ENCODE measurements at places on chromosomes 7 and 10. TPM values are rescaled to one million over a fixed set of nuclear protein-coding genes. Genes with fewer than 3 reads are reported as not detected.
A peak's percentile ranks its signal among the peaks of the same experiment; 100 is the strongest.

VSTM4 gene
- total RNA-seq, result 0.64 TPM

DNA sequence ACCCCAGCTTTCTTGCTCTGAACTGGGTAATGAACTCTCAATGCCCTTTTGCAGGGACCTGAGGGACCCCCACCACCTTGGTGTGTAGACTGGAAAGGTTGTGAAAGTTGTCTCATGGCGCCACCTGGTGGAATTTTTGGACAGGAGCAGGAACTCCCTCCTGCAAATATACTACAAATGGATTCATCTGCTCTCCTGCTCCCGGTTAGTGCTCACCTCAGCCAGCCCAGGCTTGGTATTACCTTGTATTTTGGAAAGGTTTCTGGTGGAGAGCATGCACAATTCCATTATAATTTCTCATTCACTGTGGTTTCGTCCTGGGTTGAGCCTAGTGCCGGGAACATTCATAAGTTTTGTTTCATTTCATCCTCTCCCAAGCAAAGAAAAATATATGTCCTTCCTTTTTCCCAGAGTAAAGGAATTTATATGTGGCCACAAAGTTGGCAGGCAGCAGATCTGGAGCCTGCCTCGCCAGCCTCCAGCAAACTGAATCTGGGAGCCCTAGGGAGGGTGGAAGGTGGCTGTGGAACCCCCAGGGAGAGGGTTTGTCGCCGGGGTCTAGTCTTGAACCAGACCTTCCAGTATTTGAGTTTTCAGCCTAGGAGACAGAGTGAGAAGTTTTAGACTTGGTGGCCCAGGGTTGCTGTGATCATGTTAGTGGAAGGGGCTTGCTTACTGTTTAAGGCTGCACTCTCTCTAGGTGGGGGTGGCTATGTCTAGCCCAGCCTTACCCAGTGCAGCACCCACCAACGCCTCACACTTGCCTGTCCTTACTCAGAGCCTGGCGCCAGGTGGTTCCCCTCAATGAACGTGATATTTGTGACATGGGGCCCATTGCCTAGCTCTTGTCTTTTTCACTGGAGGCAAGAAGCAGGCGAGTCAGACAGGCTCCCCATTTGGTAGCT is 9.5 kb downstream of the FAM241B start:
- peak; percentile 32 for DNase-seq

KIAA1549 gene
- total RNA-seq, result 3.3 TPM

GRCh38 chr10:132492323-132493025 is 45.1 kb upstream of the INPP5A start:
- DNase-seq, result no peak

SHTN1 gene
- 2.7 TPM for total RNA-seq

CCL26 gene
- total RNA-seq, result not detected

DNA sequence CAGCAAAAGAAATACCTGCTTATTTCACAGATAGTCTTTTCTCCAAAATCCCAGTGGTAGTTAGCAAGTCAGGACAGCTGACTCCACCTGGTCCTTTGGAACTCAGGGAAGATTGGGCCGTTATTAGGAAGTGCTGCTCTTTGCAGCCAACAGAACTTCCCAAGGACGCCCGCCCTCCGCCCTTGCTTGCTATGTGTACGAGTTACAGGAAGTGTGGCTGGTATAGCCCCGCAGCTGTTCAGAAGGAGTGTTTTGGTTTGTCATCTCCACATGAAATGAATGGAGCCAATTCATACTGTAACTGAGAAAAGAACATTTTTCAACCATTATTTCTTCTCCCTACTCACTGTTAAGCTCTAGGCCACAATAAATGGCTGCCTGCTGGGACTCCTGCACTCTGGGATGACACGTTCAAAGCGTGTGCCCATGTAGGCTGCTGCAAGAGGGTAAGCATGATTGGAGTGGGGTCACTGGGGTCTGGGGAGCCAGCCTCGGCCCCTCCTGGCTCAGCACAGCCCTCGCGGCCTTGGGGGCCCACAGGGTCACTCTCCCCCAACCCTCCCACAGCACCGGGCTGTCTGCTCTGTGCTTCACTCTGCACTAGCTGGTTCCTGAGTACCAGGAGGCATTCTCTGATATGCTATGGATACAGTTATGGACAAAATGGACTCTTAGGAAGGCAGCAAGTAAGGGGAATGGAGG is 244.0 kb downstream of the EBF3 start:
- no peak for DNase-seq

- DNase-seq, result no peak
Measured at GRCh38 chr7:20305726-20306125, 25.0 kb upstream of the ITGB8 start.

- no peak for DNase-seq
Measured at GRCh38 chr10:15263657-15264323, 95.3 kb upstream of the NMT2 start.

- no peak for DNase-seq
Measured at GRCh38 chr7:54719425-54719824, 39.6 kb downstream of the SEC61G start.

HOXA1 gene
- total RNA-seq, result 3.7 TPM

DNA sequence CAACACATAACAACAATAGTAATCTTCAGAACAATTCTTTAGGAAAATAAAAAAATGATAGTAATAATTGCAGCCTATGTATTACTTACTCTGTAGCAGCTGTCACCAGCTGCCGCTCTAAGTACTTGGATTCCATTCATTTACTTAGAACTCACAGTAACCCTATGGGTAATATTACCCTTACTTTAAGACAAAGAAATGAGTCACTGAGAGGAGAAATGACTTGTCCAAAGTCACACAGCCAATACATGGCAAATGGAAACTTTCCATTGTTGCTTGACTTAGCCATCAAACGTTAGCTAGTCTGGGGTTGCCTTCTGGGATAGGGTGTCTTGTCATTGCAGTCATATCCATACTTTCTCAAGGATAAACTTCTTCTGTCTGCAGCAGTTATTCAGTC is 3.6 kb downstream of the CCNY start:
- DNase-seq, result peak; percentile 73

DNA sequence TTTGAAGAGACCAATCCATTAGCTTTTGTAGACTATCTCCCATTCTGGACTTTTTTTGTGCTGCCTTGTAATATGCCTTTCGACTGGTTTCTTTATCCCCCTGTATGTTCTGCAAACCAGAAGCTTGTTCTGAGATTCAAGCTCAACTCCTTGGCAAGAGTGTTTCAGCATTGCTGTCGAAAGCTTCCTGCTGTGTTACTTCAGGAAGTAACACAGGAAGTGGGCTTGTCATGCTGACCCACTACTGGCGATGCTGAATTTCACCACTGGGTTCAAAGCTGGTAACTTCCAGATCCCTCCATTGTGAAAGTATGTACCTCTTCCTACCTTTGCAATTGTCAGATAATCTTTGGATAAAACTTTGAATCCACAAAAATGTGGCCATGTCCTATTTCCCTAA is 57.9 kb upstream of the INSYN2A start:
- no peak for DNase-seq

DNA sequence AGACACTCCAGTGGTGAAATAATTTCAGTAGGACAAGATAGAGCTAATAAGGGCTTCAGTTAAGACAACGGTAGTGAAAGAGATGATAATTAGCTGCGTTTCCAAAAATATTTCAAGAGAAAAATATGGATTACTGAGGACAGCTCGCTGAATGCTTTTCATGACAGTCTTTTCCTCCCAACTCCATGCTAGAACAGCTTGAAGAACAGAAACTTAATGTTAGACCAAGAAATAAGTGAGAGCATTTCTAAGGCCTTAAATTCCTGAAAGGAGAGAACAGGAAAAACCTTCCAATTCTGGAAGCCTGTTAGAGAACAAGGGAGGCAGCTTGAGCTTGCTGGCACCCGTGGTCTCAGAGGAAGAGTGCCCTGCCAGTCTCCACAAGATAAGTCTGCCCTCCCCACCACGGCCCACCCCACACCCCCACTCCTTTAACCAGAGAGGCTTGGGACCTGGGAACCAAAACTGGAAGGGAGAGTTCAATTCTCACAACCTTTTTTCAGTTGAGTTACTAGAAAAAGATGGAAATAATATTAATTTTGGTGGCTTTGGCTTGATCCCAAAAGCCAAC is 1148.0 kb upstream of the CELF2 start:
- DNase-seq, result no peak

DNA sequence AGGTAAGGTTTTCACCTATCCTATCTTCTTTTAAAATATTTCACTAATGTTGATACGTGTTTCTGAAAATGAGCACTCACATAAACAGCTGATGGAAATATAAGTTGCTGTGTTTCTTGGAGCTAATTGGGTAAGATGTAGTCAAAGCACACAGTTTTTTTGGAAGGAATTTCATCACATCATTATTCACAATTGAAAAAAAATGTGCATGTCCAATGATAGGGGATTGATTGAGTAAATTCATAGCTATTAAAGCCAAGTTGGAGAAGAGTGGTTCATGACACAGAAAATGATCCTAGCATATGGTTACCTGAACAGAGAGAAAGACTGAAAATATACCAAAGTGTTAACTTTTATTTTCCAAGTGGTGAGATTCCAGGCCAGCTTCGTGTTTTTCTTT is 29.6 kb downstream of the GLI3 start:
- no peak for DNase-seq

VIPR2 gene
- total RNA-seq, result not detected

DNA sequence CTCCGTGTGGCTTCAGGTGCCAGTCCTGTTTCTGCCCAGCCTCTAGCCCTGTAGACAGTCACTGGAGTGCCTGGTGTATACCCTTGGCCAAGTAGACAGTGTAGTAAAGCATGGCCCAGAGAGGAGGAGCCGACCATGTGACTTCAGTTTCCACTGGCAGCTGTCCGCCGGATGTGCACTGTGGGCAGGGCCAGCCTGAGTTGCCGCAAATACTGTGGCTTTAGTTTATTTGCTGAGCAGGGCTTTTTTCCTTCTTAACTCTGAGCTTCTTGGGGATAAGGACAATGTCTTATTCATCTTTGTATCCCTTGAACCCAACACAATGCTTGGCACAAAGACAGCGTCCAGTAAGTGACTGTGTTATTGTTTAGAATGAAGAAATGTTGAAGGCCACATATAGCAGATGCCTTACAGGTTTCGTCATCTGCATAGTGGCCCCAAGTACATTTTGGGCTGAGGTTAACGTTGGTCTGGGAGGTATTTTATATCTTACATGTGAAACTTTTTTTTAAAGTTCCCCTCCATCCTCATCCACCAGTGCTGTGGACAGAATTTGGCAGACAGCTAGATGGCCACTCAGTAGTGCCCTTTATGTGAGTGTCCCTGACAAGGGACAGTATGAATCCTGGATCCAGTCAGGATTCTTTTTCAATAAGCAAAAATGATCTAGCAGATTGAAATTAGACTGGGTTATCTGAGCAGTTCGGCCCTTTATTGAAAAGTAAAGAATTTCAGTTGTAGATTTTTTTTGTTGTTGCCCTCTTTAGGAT is 40.6 kb downstream of the CYP17A1 start:
- peak; percentile 67 for DNase-seq

TLL2 gene
- total RNA-seq, result 0.11 TPM

GRCh38 chr7:113084496-113085172 is 2.0 kb downstream of the GPR85 start:
- no peak for DNase-seq

ZP3 gene
- total RNA-seq, result not detected

GNGT1 gene
- not detected for total RNA-seq

ASAH2 gene
- total RNA-seq, result 0.80 TPM

GRCh38 chr7:28509251-28510025 is 97.1 kb downstream of the CREB5 start:
- peak; percentile 47 for DNase-seq

DNA sequence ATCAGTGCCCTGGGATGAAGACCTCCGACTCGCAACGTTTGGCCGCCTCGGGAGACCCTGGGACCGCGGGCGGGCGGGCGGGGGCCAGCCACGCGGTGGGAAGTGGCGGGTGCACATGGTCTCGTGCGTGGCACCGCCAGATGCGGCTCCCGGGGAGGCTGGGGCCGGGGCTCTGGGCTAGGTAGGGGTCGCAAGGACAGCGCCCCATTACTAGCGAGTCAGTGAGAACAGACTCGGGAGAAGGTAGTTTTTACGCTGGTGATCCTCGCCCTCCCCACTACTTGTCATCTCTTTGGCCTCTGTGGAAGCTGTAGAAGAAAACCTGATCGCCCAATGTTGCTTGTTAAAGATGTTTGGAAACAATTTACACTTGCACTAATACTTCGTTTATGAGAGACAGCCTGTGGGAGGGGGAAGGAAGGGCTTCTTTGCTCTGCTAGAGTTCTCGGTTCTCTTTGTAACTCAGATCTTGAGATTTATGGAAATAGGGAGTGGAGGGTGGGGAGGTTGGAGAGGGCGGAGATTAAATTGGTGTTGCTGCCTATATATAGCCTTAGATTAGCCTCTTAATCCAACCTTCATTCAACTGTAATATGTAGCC is 591 bp downstream of the BZW2 start:
- no peak for DNase-seq

GRCh38 chr7:117165656-117166055 is 157.2 kb downstream of the WNT2 start:
- DNase-seq, result no peak

GRCh38 chr10:128900456-128900855 is 566.6 kb upstream of the MGMT start:
- DNase-seq, result no peak

DNA sequence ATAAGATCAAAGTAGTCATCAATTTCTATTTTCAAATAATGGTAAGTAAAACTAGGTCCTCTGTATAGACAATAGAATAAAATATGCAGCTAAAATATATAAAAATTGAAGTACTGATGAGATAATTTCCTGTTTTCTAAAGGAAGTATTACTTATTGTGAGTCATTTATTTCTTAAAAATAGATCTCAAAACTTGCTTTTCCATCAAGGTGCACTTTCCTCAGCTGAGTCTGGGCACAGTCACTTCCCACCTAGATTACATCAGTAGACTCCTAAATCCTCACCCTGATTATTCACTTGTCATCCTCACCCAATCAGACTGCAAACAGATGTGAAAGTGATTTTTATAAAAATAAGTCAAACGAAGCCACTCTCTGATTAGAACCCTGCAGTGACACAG is 211.5 kb downstream of the POM121L12 start:
- no peak for DNase-seq

EVX1 gene
- not detected for total RNA-seq

DNA sequence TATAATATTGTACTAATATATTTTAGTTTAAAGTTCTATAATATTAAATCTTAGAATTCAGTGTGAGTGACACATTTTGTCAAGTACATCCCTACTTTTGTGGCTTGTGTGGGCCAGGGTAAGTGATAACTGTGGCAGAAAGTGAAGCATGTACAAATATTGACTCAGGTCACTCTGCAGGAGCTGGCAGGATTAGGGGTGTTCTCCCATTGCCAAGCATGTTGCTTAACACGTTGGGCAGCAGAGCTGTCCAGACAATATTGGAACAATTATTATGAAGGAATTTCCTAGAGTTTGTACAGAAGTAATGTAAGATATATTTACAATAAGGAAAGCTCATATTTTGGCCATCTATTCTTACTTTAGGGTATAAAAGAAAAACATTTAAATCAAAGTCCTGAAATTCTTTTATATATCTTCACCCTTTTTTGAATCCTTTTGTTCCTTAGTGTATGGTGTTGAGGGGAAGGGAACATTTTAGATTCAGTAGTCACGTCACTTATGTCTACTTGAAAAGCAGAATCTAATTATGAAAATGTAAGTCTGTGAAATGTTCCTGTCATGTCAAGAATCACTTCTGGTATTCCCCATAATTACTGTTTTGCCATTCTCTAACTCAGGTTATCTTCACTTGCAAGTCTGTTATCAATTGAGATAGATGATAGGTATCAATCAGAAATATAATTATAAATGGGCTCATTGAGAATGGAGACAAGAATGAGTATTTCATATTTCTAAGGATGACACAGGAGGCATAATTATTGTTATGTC is 4.0 kb downstream of the HDAC9 start:
- no peak for DNase-seq

- DNase-seq, result no peak
Measured at GRCh38 chr10:21995557-21995956, 8.0 kb downstream of the DNAJC1 start.

ABCB4 gene
- not detected for total RNA-seq
